ENCODE measurements at places on chromosomes 4 and X.

- no peak for DNase-seq
Observed at GRCh38 chr4:15836362-15836761, 58.2 kb downstream of the CD38 start.

DNA sequence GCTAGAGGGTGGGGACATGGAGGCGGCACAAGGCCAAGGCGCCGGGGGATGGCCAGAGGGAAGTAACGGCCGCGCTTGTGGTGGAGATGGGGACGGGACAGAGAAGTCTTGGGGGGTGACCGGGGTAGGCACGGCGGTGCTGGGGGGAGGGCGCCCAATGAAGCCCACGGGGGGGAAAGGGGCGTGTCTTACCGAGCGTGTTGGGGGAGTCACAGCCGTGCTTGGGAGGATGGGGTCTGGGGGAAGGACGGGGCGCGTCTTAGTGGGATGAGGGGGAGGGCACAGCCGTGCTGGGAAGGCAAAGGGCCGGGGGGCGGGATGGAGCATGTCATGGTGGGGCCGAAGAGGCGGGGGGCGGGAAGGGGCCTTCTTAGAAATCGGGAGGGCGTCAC, 952 bp downstream of the ARSD start:
- no peak for DNase-seq

- DNase-seq = no peak
Observed at GRCh38 chr4:58767598-58767997, 1657.4 kb upstream of the IGFBP7 start.

GRCh38 chr4:89364541-89364940, 56.9 kb upstream of the GPRIN3 start:
- no peak for DNase-seq

GRCh38 chrX:13491061-13491460, 78.3 kb upstream of the EGFL6 start:
- DNase-seq = no peak

DNA sequence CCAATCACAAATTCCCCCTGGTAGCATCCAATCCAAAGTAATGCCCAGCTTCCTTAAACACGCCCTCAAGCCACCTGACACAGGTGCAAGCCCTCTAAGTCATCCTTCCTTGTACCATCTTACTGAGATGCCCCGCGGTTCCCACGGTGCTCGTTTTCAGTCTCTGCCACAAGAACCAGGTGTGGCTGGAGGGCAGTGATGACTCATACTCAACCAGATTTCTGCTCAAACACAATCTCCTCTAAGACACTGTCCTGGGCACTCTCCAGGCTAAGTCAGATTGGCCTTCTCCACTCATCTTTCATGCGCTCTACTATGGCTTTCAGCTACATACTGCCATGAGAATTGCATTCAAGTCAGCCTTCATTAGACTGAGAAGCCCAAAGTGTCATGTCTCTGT, 3.5 kb downstream of the SH3KBP1 start:
- DNase-seq = peak; percentile 74

GRCh38 chr4:129897111-129897510, 801.2 kb downstream of the C4orf33 start:
- DNase-seq = no peak

DNA sequence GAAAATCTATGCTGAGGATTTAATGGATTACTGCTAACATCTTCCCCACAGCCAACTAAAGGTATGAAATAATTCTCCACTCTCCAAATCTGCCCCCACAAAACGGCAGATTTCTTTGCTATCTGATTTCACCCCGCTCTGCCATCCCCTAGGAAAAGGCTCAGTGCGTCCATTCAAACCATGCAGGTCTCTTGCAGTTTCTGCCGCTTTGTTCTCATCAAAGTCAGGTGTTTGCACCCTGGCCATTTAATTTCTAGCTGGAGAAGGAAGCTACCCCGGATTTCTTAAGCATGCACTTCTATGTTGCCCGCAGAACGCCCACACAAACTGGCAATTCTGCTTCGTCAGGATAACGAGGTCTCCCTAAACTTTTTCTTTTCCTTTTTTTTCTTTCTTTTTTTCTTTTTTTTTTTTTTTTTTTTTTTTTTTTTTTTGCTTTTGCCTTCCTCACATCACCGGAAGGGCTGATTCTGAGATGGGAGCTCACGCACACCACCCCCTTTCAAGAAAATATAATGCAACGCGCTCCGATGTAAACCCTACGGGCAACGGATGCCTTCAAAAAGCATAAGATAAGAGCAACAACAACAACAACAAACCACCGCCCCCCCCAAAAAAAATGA, 3.3 kb downstream of the NLGN4X start:
- no peak for DNase-seq

- no peak for DNase-seq
Observed at GRCh38 chrX:27619975-27620374, 29.8 kb downstream of the DCAF8L2 start.

- no peak for DNase-seq
Observed at GRCh38 chr4:172654457-172654856, 514.2 kb upstream of the GALNT7 start.

DNA sequence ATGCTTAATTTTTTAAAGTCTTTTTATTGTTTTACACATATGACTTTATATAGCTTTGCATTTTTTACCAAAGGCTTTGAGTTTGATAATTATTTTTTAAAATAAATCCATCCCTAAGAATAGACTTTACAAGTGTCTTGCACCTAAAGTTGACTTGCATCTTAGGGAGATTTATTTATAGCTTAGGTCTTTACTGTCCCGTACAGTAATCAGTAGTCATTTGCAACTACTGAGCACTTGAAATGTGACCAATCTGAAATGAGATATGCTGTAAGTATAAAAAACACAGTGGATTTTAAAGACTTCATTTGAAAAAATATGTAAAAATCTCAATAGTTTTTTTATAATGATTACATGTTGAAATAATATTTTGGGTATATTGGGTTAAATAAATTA, 19.2 kb downstream of the TBC1D1 start:
- no peak for DNase-seq

DNA sequence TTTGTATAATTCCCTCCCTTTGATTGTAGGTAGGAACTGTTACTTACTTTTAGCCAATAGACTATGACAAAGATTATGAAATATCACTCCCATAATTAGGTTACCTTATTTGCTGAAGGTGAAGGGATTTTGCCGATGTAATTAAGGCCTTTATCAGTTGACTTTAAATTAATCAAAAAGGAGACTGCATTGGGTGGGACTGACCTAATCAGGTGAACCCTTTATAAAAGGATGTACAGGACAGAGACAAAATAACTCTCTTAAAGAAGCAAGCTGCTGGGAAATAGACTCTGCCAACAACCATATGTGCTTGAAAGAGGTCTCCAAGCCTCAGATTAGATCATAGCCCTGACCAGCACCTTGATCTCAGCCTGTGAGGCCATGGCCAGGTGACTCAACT, 167.6 kb downstream of the SOX3 start:
- DNase-seq = no peak

GRCh38 chrX:9614016-9614415, 149.2 kb downstream of the TBL1X start:
- no peak for DNase-seq

GRCh38 chr4:161148051-161148450, 1015.7 kb downstream of the FSTL5 start:
- no peak for DNase-seq

DNA sequence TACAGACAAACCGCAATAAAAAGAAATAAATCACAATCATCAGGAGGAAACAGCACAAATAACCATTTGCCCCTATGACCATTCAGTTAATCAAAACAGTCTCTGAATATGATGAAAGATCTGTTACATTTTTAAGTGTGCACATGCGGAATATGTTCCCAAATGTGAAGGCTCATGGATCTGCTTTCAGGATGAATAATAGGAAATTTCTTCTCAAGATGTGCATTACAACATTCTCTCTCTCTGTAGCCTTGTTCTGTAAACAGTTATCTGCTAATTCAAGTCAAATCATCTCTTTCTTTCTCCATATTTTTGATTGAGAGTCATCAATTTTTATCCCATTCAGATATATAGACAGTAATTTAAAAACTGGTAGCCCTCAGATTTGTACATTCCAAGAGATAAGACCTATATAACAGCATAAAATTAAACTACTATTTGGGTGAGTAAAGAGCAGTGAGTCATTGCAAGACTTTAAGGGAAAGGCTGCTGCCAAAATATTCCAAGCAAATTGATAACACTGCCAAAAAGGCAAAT, 433.9 kb upstream of the ATOH1 start:
- no peak for DNase-seq

DNA sequence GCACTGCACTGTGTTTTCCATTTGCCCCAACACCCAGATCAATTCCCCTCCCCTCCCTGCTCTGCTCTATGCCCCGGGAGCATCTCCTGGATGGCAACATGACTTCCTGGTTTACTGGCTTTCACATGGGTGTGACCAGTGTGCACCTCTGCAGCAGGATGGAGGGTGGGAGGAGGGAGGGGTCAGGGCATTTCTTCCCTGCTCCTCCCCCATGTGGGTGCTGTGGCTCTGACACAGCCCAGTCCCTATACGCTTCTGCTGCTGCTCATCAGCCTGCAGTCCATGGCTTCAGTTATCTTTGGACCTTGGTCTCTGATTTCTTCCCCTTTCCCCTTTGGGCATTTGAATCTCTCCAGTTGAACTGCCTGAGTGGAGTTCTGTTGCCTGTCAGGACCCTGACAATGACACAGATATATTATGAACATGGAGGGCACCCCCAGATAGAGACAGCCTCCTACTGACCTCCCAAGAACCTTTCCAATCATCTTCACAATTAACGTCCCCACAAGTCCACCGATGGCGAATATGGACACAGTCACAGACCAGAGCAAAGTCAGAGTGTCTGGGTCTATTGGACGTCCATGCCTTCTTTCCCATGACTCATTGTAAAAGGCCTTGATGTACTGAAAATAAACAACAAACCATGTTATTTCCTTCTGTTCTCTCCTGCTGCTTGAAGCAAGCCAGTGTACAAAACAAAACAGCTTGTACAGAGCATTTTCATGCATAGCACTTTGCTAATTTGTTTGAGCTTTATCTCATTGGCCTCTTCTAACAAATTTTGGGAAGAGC, 24.8 kb downstream of the SLC2A9 start:
- peak; percentile 24 for DNase-seq

GRCh38 chr4:95898226-95898625, 58.3 kb downstream of the PDHA2 start:
- DNase-seq = no peak

DNA sequence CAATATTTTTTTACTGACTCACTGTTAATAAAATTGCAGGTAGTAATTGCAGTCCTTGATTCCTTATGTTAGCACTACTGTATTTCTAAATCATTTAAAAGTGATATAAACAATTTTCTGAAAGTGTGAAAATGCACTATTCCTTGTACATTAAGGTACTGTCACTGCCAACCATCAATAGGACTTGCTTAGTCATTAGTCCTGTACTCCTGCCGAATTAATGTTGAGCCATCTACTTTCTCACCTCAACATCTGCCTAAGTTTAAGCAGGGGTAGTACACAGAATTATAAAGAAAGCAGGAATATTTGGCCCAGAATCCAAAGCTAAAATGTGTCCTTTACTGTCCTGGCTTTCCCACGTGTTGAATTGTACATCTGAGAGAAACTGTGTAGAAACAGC, 87.0 kb upstream of the TRPC3 start:
- no peak for DNase-seq

- DNase-seq = no peak
Observed at GRCh38 chrX:22629105-22629725, 356.5 kb downstream of the CBLL2 start.

- DNase-seq = peak; percentile 76
Observed at GRCh38 chr4:154707877-154708276, 35.9 kb upstream of the LRAT start.

- no peak for DNase-seq
Observed at GRCh38 chrX:104695593-104695992, 129.6 kb downstream of the IL1RAPL2 start.

DNA sequence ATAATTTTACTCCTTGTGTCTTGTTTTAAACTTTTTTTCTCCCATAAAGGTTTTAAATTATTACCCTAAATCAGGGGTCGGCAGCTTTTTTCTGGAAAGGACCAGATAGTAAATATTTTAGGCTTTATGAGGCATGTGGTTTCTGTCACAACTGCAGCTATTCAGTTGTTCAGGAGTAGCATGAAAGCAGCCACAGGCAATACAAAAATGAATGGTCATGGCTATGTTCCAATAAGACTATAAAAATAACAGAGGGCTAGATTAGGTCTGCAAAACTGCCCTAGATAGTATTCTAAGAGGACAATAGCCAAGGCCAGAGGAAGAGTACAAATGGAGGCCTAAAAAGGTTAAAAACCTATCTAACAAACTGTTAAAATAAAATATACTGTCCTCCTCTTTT, 24.6 kb downstream of the HERC5 start:
- no peak for DNase-seq

- DNase-seq = no peak
Observed at GRCh38 chr4:152138451-152138850, 377.6 kb upstream of the GATB start.

- no peak for DNase-seq
Observed at GRCh38 chr4:1798580-1799386, 5.7 kb downstream of the FGFR3 start.

GRCh38 chr4:29726938-29727337, 993.2 kb upstream of the PCDH7 start:
- no peak for DNase-seq

GRCh38 chr4:54185044-54185780, 43.9 kb upstream of the PDGFRA start:
- DNase-seq = no peak
